ENCODE measurements at places on chromosomes 7 and 10.

- no peak for DNase-seq
Observed at GRCh38 chr7:3236268-3236667, 64.8 kb upstream of the SDK1 start.

GRCh38 chr7:31939076-31939475 is 131.1 kb downstream of the PDE1C start:
- no peak for DNase-seq

DNA sequence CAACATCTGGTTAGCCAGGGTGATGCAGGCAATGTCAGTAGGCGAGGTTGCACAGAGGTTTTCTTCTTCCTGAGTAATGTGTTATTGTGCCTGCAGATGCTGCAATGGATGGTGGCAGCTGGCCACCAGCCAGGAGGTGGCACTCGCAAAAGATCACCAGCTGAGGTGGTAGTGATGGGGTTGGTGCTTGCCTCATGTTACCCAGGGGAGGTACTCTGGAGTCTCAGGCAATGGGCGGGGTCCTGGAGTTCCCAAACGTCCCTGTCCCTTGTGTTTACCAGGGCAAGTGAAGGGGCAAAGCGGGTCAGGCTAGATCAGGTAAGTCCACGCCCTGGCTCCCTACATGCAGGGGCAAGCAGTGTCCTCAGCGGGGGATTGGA is 21.1 kb downstream of the CLRN3 start:
- DNase-seq, result no peak

DNA sequence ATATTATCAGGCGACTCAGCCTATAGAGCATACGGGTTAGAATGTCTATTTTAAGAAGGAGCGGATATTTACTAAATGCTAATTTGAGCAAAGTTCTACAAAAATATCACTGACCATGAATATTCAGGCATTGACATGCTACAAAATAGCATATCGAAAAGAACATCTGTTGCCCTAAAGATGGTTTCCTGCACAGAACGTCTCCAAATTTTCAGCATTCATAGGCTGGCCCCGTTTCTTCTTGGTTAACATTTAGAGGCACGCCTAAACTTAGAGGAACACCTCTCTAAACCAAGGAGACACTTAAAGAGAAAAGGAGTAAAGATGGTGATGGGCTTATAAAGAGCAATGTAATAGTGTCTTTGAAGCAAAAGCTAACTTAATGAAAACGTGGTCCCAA is 1.3 kb upstream of the MINPP1 start:
- no peak for DNase-seq

GRCh38 chr7:69457595-69458504 is 140.4 kb upstream of the AUTS2 start:
- peak; percentile 58 for DNase-seq

- no peak for DNase-seq
Observed at GRCh38 chr7:25118048-25118753, 6.9 kb downstream of the CYCS start.

- no peak for DNase-seq
Observed at GRCh38 chr10:14838582-14839304, 637 bp downstream of the HSPA14 start.

GRCh38 chr7:121140790-121141189 is 152.3 kb downstream of the CPED1 start:
- DNase-seq, result no peak

DNA sequence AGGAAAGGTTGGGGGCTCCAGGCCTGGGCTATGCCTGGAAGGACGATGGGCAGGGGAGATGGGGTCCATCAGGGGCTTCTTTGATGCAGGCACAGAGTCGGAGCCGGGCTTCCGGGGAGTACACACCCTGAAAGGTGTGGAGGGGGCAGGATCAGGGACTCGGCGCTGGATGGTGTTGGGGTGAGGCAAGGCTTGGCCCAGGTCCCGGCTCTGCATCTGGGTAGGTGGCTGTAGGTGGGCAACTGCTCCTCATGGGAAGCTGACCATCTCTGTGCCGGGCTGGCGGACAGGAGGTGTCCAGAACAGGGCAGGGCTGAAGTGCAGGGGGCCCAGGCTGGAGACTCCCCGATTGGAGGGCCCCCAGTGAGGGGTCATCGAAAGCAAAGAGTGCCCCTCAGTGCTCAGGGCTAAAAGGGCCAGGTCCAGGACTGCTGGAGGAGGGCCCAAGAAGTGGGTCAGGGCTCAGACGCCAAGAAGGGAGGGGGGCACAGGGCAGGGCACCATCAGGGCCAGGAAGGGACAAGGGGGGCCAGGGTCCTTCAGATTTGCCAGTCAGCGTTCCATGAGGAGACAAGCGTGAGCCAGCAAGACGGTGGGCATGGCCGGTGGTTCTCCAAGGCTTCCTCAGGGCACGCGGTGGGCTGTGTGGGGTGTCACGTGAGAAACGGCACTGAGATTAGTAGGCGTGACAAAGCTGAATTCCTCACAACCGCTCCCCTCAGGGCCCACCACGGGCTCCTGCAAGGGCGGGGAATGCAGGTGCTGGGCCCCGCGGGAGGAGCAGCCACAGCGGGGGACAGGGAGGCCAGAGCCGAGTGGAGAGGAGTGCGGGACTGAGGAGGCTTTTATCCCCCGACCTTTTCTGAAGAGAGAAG is 97.0 kb downstream of the BMS1 start:
- no peak for DNase-seq

GRCh38 chr10:112335111-112335867 is 38.6 kb upstream of the ACSL5 start:
- DNase-seq, result no peak

Measured in NCI-H1092 treated with DMSO at 0.1 percent for 48 hours (cell line).